Stimulated activated CD4-positive, alpha-beta T cell treated with anti-CD3 and anti-CD28 coated beads, Interleukin-2, amount 100 ng/mL, for 24 hours (primary cell): ENCODE measurements at places on chromosomes 5 and 9.

- no peak for DNase-seq
Observed at GRCh38 chr5:180817893-180818674, 15.5 kb upstream of the MGAT1 start.

GRCh38 chr9:105431424-105432246, 16.2 kb upstream of the FSD1L start:
- DNase-seq = no peak

DNA sequence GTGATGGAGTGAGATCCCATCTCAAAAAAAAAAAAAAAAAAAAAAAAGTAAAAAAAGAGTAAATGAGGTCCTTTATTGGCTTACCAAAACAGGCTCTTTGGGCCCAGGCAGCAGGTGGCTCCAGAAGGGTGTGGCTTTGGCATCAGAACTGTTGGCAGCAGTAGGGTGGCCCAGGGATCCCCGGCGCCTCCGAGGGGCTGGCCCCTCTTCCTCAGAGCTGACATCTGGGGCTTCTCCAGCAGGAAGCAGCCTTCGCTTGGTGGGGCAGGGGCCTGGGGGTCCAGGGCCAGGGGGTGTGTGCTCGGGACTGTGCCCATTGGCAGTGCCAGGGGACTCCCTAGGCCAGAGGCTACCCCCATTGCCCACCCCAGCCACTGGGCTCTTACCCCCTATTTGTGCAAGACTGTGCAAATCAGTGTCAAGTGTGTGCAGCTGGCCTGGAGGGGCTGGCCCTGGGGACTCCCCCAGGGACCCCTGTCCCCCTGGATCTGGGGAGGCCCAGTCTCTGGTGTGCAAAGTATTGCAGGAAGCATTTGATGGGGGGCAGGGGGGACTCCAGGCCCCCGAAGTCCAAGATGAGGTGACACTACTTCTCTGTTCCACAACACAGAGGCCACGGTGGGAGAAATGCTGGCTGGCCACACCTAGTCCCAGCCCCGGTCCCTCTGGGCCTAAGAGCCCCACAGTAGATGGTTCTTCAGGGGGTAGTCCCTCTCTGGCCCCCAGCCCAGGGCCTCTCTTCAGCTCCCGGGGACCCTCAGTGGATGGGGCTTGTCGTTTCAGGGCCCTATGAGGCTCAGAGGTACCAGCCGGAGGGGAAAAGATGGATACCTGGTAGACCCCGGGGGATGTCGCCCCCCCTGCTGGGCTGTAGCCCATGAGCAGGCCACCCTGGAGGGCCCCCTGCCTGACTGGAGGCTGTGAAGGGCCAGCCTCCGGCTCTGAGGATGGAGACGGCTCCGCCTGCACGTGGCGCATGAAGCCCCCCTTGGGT, 4.7 kb upstream of the STOML2 start:
- DNase-seq = no peak

GRCh38 chr9:112905084-112905483, 14.4 kb upstream of the SLC46A2 start:
- no peak for DNase-seq

GRCh38 chr5:23289162-23289561, 218.2 kb upstream of the PRDM9 start:
- no peak for DNase-seq
